Stimulated activated CD4-positive, alpha-beta T cell treated with anti-CD3 and anti-CD28 coated beads, Interleukin-1b, Interleukin-23, amount 100 ng/mL, for 4 hours (primary cell): ENCODE measurements at places on chromosomes 1 and 21.

DNA sequence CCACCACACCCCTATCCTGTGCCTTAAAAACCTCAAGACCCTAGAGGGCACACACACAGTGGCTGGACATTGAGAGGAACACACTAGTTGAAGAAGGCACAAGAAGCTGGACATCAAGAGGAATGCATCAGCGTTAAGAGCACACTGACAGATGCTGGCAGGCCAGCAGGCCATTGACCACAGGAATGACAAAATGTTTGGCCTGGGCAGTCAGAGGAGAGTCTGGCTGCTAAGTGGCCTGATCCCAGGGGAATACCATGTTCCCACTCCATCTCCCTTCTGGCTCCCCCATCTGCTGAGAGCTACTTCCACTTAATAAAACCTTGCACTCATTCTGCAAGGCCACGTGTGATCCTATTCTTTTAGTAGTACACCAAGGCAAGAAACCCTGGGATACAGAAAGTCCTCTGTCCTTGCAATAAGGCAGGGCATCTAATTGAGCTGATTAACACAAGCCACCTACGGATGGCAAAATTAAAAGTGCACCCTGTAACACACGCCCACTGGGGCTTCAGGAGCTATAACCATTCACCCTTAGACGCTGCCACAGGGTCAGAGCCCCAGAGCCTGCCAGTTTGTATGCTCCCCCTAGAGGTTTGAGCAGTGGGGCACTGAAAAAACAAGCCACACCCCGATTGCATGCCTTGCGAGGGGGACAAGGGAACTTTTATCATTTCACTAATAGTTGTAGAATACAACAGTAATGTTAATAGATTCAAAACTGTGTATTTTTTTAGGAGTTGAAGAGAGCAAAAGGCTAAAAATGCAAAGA lies 1216.1 kb upstream of the NCAM2 start:
- DNase-seq = no peak

DNA sequence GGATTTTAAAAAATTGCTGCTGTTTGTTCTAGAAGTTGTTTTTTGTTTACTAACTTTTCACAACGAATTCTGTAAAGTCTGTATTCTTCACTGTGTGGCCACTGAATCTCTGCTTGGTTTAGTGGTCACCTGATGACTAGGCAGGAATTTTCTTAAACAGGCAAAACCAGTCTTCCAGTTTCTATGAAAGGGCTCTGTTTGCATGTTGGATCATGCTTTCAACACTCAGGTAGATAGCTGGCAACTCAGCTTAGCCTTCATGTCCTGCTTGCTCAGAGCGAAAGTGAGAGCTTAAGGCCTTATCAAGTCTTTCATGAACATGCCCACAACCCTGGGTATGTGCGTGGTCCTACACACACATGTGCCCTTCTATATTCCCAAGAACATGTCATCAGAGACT lies 52.4 kb upstream of the CCDC190 start:
- DNase-seq = no peak

- no peak for DNase-seq
These were observed 2151.6 kb downstream of the MRPL39 start for GRCh38 chr21:23455676-23456075.

DNA sequence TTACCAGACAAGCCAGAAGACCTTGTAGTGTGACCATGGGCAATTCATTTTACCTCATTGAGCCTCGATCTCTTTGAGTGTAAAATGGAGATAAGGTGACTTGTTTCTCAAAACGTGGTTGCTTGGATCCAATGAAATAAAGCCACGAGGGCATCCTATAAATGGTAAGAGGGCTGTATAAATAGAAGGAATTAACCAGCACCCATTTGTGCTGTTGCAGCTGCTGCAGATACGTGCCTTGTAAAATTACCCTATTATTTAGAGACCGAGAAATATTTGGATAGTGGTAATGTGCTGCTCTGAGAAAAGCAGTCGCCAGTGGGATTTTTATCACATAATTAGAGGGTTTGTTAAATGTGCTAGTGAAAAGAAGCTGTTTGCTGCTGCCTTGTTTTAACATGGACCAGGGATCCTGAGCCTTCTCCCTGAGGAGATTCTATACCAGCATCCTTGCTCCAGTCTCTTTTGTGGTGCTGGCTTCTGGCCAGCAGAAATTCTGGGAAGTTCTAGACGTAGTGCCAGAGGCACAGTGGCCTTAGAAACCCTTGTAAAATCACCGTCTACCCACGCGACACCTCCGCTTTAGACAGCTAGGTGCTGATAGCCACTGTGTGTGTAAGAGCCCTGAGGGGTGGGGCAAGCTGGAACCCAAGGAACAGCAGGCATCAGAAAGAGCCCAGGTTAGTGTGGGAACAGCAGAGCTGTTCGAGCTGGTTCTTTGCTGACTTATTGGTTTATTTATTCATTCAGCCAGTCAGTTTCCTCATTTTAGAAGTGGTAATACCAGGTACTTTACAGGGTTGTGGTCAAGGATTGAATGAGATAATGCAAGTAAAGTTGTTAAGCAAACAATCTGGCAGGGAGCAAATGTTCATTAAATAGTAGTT lies 137.5 kb downstream of the NOS1AP start:
- DNase-seq = no peak

GRCh38 chr1:12372761-12373160 lies 142.9 kb downstream of the VPS13D start:
- no peak for DNase-seq

DNA sequence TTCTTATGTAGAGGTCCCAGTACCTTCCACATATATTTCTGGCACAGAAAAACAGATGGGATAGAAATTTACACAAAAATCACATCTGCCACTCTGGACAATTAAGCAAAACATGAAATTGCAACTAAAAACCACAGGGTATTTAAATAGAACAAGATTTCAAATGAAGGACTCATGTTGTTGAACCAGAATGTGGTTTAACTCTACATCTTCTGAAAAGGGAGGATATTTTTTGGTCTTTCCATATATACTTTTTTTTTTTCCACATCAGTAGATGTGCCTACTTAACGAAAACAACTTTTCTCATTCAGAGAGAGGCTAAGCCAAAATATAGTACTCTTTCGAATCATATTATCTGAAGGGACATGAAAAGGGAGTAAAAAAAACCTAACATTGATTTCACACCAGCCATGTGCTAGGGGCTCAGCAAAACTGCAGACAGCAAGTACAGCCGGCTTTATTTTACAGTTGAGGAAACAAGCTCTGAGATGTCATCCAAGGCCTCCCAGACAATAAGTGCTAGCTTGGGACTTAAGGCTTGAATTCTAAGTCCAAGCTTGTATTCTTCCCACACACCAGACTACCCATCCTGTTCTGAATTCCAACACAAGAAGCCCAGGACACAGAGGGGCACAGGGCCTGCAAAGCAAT lies 208.9 kb downstream of the PBX1 start:
- DNase-seq = no peak

DNA sequence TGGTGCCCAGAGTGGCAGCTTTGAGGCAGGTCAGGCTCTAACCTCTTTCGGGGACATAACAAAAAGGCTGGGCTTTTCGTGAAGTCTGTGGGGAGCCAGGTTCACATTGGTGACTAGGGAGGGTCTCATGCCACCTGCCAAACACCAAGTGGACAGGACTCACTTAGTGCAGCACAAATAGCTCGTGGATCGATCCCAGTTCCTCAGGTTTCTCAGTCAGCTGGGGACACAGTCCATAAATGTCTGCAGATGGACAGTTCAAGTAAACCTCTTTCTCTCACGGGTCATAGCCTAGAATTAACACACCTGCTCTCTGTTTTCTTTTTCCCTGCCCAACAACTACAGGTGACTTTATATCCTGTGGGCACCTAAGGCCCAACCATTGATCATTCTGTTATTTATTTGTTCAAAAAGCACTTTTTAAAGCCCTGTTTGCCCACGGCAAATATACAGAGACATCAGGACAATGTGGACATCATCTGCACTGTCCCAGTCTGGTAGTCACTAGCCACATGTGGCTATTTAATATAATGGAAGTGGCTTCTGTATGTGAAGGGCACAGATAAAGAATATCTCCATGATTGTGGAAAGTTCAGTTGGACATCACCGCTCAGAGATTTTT lies 53.5 kb downstream of the CAPN2 start:
- DNase-seq = no peak

- DNase-seq = no peak
These were observed 128.1 kb upstream of the VAMP3 start for GRCh38 chr1:7642781-7643529.

DNA sequence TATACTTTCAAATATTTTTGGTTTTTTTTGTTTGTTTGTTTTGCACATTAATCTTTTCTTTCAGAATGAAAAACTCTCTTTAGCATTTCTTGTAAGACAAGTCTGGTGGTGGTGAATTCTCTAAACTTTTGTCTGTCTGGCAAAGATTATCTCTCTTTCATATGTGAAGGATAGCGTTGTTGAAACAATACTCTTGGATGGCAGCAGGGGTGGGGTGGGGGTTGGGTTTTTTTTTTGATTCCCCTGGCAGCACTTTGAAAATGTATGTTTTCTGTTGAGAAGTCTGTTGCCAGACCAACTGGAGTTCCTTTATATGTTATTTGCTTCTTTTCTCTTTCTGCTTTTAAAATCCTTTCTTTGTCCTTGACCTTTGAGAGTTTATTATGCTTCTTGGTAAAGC lies 160.2 kb downstream of the VAV3 start:
- DNase-seq = no peak

GRCh38 chr1:2445162-2445822 lies 30.8 kb upstream of the PLCH2 start:
- no peak for DNase-seq

- no peak for DNase-seq
These were observed 64.9 kb downstream of the TOR1AIP2 start for GRCh38 chr1:179812501-179813292.

DNA sequence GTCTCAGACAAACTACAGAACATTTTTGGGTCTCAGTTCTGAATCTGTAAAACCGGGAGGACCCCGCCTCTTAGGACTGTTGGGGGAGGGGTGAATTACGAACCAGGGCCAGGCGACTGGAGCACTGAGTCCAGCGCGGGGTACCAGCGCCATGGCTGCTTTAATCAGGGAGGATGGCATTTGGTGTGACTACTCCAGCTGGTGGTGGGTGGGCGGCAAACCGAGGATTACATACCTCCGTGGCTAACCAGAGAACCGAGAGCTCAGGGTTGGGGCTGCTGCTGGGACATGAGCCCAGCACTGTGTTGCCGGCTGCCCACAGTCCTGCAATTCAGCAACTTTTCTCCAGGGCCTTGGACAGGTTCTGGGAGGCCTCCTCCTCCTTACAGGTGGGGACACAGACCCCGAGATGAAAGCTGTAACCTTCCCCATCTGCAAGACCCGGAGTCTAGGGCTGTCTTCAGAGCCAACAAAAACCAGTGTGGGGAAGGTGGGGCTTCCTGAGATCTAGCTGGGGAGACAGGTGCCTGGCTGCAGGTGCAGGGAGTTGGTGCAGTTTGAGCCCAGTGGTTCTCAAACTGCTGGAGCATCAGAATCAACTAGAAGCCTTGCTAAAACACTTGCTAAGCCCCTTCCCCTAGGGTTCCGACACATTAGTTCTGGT lies 273.5 kb downstream of the FOXD2 start:
- DNase-seq = no peak

DNA sequence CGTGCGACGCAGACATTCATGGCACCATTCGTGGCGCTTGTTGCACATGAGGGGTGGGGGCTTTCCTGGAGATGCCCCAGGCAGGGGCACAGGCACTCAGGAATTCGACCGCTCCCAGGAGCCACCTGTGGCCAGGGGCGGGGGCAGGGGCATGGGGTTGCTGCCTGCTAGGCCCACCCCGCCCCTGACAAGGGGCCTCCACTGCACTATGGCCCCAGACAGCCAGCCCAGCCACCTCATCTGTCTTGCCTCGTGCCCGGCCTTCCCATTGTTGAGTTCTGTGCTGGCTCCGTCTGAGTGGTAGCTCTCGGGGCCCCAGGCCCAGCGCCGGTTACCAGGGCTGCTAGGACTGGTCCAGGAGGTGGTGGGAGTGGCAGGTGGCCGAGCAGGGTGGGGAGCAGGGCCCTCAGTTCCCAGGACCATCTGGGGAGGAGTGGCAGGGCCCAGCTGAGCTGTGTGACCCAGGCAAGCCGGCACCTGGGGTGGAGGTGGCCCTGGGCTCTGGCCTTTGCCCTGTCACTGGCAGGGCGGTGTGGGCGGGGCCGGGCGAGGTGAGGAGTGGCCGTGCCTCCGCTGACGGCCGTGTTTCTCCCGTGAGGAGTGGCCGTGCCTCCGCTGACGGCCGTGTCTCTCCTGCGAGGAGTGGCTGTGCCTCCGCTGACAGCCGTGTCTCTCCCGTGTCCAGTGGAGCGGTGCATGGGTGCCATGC lies 1.9 kb downstream of the PLCH2 start:
- DNase-seq = no peak

DNA sequence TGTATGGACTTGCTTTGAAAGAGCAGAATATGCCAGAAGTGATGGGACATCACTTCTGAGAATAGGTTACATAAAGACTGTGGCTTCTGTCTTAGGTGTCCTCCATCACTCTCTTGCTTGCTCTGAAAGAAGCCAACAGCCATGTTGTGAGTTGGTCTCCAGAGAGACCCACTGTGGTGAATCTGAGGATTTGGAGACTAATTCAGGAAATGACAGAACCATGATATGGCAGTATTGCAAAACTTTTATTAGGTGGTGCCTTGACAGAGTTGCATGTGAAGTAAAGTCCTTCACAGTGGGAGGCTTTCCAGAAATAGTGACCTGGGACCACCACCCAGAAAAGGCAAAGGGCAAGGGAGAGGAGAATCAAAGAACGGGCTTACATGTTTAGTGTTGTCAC lies 628.6 kb downstream of the KCNT2 start:
- no peak for DNase-seq

DNA sequence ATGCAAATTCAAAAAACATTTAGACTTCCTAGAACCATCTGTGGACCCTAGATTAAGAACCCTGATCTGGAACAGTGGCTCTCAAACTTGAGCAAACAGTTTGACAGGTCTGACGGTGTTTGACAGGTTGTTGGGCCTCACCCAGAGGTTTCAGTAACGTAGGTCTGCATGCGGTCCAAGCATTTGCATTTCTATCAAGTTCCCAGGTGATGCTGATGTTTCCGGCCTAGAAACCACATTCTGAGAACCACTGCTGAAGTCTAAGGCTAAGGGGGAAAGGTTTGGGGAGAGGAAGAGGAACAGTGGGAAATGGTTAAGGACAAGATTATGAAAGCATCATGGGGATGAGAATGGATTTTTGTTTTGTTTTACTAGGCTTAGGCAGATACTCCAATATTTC lies 48.6 kb downstream of the MDM4 start:
- no peak for DNase-seq

DNA sequence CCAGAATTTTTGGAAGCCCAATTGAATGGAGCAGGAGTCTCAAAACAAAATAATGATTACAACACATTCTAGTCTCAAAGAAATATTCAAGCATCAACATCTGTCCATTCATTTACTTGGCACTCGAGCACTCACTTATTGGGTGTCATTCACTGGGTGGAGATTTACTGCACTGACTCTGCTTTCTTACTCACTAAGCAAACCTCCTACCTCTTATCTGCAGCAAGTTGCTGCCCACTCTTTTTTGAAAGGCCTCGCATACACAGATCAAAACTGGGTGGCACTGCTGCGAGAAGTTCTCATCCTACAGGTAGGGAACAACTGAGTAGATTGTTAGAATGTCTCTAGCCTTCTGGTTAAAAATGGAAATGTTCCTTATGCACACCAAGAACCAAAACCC lies 18.0 kb downstream of the RHBDL2 start:
- no peak for DNase-seq
